ENCODE measurements at places on chromosomes 12 and 14.

DNA sequence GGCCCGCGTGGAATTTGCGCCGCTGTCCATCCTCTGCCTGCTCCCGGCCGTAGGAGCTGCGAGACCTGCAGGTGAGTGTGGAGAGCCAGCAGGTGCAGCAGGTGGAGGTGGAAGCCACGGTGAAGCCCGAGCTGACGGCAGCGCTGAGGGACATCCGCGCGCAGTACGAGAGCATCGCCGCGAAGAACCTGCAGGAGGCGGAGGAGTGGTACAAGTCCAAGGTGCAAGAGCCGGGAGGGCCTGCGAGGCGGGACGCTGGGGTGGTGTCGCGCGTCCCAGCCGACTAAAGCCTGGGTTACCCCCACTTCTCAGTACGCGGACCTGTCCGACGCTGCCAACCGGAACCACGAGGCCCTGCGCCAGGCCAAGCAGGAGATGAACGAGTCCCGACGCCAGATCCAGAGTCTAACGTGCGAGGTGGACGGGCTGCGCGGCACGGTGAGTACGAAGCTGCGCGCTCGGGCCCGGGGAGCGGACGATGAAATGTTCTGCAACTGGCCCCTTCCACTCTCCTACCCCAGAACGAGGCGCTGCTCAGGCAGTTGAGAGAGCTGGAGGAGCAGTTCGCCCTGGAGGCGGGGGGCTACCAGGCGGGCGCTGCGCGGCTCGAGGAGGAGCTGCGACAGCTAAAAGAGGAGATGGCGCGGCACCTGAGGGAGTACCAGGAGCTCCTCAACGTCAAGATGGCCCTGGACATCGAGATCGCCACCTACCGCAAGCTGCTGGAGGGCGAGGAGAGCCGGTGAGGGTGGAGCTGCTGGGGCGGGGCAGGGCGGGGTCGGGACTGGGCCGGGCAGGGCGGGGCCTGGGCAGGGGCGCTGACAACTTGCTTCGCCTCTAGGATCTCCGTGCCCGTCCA is 2.1 kb downstream of the PRPH start:
- no peak overlapping the region for H3K27ac ChIP-seq
- H3K4me3 ChIP-seq: peak overlapping the region; percentile 71
- H3K36me3 ChIP-seq: no peaks in the 10 kb centered on the region
- H3K27me3 ChIP-seq: peaks cover 80% of the 10 kb centered on the region
- DNase-seq: no peak

- DNase-seq: no peak
- H3K4me3 ChIP-seq: no peak overlapping the region
- H3K36me3 ChIP-seq: no peaks in the 10 kb centered on the region
- H3K27me3 ChIP-seq: peaks cover 6% of the 10 kb centered on the region
Measured at GRCh38 chr14:98167275-98167674, 1104.7 kb downstream of the BCL11B start.

DNA sequence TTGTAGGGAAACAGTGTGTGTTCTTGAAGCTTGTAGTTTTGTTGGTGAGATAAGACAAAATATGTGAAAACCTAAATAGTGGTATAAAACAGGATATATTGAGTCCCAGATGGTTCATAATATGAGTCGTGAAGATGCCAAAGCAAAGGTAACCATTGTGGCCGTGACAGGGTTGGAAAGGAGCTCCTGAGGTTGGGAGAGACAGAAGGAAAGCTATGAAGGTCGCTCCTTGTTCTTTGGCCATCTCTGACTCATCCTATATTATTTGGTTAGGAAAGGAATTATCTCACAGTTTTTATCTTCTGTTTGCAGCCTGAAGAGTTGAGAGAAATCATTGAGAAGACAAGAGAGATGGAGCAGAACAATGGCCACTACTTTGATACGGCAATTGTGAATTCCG is 27.1 kb downstream of the ATP6V1D start:
- DNase-seq: no peak
- H3K27ac ChIP-seq: no peak overlapping the region
- no peak overlapping the region for H3K4me3 ChIP-seq

GRCh38 chr12:81987371-81987770 is 228.2 kb upstream of the PPFIA2 start:
- no peaks in the 10 kb centered on the region for H3K4me1 ChIP-seq
- H3K27ac ChIP-seq: no peak overlapping the region
- no peak for DNase-seq
- H3K36me3 ChIP-seq: no peaks in the 10 kb centered on the region
- H3K4me3 ChIP-seq: no peak overlapping the region

- peaks cover 12% of the 10 kb centered on the region for H3K4me1 ChIP-seq
- no peak for DNase-seq
- peaks cover 7% of the 10 kb centered on the region for H3K27me3 ChIP-seq
- H3K4me3 ChIP-seq: no peak overlapping the region
- no peak overlapping the region for H3K27ac ChIP-seq
- H3K36me3 ChIP-seq: peaks cover 23% of the 10 kb centered on the region
Measured at GRCh38 chr12:27709212-27709931, 1.3 kb upstream of the MRPS35 start.

DNA sequence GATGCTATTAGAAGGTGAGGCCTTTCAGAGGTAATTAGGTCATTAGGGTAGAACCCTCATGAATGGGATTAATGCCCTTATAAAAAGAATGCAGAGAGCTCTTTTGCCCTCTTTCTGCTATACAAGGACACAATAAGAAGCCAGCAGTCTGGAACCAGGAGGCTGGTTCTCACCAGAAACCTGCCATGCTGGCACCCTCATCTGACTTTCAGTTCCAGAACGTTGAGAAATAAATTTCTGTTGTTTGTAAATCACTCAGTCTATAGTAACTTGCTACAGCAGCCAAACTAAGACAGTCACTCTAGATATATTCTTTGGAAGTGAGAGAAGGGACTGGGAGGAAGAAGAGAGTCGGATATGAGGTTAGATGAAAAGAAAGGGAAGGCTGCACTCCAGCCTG is 125.0 kb upstream of the MYF6 start:
- no peaks in the 10 kb centered on the region for H3K27me3 ChIP-seq
- no peak for DNase-seq
- no peak overlapping the region for H3K27ac ChIP-seq
- peaks cover 22% of the 10 kb centered on the region for H3K4me1 ChIP-seq
- H3K36me3 ChIP-seq: no peaks in the 10 kb centered on the region
- H3K4me3 ChIP-seq: no peak overlapping the region

DNA sequence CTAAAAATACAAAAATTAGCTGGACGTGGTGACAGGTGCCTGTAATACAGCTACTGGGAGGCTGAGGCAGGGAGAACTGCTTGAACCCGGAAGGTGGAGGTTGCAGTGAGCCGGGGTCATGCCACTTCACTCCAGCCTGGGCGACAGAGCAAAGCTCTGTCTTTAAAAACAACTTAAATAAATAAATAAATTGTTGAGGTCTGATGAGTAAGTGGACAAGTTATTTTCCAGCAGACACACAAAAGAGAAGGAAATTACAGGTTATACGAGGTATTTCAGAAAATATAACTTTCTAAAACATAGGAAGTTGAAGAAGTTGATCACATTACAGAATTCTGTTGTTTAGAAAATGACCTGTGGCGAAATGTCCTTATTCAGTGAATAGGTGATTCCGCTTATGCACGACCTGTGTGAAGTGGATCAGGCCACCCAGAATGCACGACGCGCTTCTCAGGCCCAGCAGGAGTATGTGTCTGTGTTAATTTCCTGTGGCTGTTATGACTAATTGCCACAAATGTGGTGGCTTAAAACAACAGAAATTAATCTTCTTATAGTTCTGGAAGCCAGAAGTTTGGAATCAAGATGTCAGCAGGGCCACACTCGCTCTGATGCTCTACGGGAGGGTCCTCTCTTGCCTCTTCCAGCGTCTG is 38.1 kb downstream of the P2RX7 start:
- no peak overlapping the region for H3K4me3 ChIP-seq
- DNase-seq: no peak
- H3K27me3 ChIP-seq: peaks cover 3% of the 10 kb centered on the region
- H3K4me1 ChIP-seq: peaks cover 5% of the 10 kb centered on the region

DNA sequence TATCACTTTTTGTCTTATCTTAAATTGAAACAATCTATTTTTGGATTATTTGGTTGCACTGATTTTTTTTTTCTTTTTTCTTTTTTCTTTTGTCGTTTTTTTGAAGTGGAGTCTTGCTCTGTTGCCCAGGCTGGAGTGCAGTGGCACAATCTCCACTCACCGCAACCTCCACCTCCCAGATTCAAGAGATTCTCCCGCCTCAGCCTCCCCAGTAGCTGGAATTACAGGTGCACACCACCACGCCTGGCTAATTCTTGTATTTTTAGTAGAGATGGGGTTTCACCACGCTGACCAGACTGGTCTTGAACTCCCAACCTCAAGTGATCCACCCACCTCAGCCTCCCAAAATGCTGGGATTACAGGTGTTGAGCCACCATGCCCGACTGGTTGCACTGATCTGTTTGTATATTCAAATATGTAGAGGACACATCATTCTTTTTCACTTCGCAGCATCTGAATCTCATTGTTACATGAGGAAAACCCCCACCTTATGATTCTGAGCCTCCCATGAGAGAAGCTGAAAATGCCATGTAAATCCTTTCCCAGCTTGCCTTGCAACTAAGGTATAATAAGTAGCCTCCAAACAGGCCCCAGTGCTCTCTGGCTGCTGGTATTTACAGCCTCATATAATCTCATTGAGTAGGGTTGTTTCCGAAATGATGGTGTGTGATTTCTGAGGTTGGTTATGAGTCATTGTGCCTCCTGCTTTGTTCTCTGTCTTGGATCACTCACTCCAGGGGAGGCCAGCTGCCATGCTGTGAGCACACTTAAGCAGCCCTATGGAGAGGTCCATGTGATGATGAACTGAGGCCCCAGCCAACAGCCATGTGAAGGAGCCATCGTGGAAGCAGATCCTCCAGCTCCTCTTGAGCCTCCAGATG is 5.2 kb upstream of the HSP90B1 start:
- DNase-seq: no peak
- H3K4me3 ChIP-seq: no peak overlapping the region
- no peaks in the 10 kb centered on the region for H3K4me1 ChIP-seq
- H3K36me3 ChIP-seq: no peaks in the 10 kb centered on the region

DNA sequence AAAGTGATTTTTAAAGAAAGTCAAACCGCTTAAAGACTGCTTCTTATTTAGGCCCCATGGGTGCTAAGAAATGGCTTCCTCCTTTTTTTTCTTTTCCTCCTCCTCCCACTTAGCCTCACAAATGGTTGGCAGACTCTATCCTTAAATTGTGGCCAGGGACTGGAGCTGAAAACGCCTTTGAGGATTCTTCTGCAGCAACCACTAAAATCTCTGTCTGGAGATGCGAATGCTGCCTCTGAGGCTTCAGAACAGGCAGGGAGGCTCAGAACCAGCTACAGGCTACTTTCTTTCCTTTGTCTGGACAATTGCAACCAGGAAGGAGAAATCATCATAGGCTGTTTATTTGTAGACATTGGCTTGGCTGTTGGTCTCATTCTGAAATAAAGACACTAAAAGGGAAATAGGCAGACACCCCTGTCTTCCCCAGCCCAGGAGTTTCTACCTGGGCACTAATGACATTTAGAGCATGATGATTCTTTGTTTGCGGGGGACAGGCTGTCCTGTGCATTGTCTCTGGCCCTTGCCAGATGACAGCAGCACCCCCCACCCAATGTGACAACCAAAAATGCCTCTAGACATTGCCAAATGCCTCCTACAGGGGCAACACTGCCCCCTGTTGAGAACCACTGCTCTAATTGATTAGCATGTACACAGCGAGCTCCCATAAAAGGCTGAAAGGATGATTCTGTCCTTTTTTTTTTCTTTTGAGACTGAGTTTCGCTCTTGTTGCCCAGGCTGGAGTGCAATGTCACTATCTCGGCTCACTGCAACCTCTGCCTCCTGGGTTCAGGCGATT is 50.3 kb downstream of the MAP1LC3B2 start:
- H3K4me1 ChIP-seq: peaks cover 21% of the 10 kb centered on the region
- H3K27me3 ChIP-seq: peaks cover 2% of the 10 kb centered on the region
- H3K4me3 ChIP-seq: no peak overlapping the region
- no peak for DNase-seq
- peak overlapping the region; percentile 29 for H3K27ac ChIP-seq
- H3K36me3 ChIP-seq: no peaks in the 10 kb centered on the region

DNA sequence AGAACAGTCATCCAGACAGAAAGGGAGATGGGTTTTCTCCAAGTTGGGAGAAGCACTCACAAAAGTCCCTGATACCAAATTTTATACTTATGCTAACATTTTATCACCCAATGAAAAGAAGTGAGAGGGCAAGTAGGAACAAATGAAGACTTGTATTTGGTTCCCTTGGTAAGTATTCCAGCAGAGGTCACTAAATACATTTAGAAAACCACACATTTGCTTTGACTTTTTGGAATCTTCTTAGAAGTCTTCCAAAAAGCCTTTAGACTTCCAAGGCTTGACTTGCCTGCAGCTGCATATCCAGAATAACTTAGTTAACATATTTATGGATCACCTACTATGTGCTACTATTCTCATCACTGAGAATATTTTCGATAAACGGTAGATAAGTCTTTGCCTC is 3.1 kb upstream of the GYS2 start:
- H3K4me1 ChIP-seq: no peaks in the 10 kb centered on the region
- H3K27ac ChIP-seq: no peak overlapping the region
- no peak for DNase-seq
- peaks cover 2% of the 10 kb centered on the region for H3K27me3 ChIP-seq
- no peak overlapping the region for H3K4me3 ChIP-seq
- no peaks in the 10 kb centered on the region for H3K36me3 ChIP-seq

DNA sequence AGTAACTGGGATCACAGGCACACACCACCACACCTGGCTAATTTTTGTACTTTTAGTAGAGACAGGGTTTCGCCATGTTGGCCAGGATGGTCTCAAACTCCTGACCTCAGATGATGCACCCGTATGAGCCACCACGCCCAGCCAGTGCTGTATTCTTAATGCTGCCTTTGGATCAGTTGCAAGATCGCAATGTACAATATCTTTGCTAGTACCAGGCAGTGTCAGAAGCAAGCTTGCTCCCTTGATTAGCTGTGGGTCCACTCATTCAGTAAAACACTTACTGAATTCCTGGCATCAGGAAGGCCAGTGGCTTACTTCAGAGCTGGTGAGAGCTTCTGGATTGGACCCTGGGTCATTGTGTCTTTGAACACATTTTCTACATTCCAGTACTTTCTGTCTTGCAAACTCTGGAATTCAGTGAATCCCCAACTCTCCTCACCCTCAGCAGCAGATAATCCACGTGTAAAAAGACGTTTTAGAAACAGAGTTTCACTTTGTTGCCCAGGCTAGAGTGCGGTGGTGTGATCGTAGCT is 1183.7 kb downstream of the AACS start:
- H3K27ac ChIP-seq: no peak overlapping the region
- DNase-seq: no peak
- H3K4me1 ChIP-seq: no peaks in the 10 kb centered on the region
- H3K36me3 ChIP-seq: no peaks in the 10 kb centered on the region

DNA sequence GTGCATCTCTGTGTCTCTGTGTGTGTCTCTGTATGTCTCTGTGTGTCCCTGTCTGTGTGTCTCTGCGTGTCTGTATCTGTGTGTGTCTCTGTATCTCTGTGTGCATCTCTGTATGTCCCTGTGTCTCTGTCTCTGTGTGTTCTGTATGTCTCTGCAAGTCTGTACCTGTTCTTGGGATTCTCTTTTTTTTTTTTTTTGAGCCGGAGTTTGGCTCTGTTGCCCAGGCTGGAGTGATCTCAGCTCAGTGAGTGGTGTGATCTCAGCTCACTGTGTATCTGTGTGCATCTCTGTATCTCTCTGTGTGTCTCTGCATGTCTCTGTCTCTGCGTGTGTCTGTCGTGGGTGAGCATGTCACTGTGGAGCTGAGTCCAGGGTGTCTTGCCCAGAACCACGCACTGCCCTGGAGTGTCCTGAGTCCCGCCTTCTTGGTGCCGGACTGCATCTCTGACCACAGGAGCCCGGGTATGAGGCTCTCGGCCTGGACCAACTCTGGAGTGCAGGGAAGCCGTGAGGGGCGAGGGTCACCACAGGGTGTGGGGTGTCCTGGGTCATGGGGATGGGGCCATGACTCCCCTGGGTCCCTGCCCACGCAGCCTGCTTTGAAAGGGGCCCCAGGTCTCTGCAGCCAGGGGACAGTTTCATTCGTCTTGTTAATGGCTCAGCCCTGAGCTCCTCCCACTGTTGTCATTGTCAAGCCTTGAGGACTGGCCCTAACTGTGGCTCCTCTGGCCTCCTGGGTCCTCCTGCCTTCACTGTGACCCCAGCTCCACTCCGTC is 11.8 kb downstream of the MYL2 start:
- no peak overlapping the region for H3K4me3 ChIP-seq
- no peaks in the 10 kb centered on the region for H3K36me3 ChIP-seq

All from type B pancreatic cell (in vitro differentiated cells).